ENCODE measurements at places on chromosomes 16 and 17.

GRCh38 chr17:77782201-77782600 is 176.3 kb upstream of the TNRC6C start:
- no peak for DNase-seq

DNA sequence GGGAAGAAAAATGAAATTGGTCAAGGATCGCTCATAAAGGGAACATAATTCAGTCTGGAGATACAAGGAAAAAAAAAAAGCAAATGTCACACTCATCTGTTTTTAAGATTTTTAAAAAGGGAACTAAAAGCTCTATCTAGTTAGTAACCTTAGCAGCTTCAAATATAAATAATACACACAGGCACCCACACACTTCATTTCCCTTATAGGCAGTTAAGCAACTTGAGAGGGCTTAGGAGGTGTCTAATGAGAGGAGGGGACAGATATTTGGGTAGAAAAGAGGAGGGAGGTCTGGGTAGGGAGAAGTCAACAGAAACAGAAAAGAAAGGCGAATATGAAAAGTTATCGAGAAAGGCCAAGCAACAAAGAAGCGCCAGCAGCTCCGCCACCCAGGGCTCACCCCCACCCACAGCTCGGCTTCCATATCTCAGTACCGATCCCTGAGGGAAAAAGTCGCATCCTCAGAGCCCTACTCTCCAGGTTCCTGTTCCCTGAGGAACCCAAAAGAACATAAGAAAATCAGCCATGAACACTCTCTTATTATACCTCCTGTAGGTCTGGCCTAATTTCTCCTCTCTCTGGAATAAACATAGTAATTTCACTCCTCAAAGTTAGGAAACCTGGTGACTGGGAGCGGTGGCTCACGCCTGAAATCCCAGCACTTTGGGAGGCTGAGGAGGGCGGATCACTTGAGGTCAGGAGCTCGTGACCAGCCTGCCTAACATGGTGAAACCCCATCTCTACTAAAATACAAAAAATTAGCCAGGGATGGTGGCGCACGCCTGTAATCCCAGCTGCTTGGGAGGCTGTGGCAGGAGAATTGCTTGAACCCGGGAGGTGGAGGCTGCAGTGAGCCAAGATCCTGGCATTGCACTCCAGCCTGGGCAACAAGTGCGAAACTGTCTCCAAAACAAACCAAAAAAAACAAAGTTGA is 69.6 kb upstream of the RCVRN start:
- no peak for DNase-seq

DNA sequence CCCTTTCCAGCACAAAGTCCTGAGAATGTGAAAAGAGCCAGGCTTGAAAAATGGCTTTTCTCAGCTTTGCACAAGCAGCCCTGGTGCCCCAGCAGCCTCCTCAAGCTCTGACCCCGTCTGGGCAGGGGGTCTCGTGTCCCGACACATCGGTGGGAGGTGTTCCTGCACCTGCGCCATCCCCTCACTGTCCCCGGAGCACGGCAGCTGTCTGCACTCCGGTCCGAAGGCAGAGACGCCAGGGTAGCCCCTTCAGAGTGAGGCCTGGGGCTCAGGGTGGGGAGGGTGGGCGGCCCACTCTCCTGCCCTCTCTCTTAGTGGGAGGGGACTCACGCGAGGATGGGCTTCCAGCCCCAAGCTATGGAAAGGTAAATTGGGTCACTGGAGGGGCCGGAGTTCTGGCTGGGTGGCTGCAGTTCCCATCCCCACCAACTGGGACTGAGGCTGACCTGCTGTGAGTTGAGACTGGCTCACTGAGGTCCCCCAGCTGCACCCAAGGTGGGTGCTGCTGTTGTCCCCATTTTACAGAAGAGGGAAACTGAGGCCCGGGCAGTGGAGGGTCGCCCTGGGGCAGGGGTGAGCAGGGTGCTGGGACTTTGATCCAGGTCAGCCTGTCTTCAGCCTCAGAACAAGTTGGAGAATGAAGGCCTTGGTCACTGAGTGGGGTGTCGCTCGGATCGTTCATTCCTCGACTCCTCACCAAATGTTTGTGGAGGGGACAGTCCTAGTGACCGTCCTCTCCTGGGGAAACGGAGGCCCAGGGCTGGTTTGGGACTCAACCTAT is 2.3 kb upstream of the BAIAP3 start:
- no peak for DNase-seq

- DNase-seq, result no peak
Observed at GRCh38 chr17:59342681-59343131, 11.3 kb downstream of the YPEL2 start.

DNA sequence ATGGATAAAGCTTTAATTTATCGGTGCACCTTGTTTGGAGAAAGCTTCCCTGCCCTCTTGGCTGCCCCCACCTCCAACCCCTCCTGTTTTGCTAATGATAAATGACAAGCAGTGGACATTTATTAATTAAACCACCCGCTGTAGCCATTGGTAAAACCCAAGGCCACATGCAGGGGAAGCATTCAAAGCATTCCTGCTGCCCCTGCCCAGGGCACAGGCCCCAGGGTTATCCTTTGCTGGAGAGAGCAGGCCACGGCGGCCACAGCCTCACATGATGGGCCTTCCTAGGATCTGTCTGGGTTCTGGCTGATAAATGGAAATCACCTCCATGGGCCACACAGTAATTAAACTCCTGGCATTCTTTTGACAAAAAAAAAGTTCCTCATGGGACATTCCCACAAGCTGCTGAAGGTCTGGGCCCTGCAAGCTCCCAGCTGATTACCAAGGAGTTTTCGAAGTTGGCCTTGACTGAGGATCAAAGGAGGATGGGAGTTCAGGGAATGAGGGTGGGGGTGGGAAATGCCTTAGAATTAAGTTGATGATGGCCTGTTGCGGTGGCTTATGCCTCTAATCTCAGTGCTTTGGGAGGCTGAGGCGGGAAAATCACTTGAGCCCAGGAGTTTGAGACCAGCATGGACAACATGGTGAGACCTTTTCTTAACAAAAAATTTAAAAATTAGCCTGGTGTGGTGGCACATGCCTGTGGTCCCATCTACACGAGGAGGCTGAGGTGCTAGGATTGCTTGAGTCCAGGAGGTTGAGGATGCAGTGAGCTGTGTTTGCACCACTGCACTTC is 35.5 kb downstream of the SOST start:
- no peak for DNase-seq

DNA sequence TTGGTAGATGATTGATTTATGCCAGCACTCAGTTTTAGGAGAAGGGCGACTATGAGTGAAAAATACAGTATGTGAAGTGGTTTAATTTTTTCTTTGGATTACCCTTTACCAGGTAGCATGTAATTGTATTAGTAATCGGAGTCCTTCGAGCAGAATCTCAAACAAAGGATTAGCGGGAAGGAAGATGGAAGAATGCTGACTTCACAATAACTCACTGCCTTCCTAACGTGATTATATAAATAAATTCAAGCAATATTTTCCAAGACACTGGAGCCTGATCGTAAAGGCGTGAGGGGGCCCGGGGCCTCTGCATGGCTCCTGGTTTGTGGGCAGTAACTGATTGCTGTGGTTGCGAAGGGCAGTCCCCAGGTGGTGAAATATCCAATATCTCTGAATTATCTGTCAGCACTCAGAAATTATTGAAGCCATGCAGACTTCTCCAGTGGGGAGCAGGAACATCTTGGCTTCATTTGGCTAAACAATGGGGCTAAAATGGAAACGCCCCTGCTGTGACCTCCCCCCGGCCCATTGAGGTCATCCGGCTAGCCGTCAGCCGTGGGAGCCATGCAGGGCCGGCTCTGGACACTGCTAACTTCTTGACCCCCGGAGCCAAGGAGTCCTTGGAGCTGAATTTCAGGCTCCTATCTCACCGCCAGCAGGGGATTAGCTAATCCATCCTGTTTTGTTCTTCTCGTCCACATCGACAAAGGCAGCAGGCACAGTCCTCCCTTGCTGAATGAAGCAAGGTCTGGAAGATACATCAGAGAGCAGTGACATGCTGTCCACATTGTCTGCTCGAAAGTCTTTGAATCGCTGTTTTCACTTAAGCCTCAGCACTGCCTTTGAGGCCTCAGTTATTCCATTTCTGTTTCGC is 295.9 kb upstream of the N4BP1 start:
- no peak for DNase-seq

- DNase-seq, result no peak
Observed at GRCh38 chr16:617855-618254, 12.9 kb upstream of the WFIKKN1 start.

- DNase-seq, result peak; percentile 53
Observed at GRCh38 chr16:20884240-20884556, 16.0 kb downstream of the DCUN1D3 start.

- DNase-seq, result peak; percentile 47
Observed at GRCh38 chr17:42163113-42163512, 8.3 kb upstream of the RAB5C start.

- DNase-seq, result no peak
Observed at GRCh38 chr16:47722046-47722445, 260.9 kb downstream of the PHKB start.

DNA sequence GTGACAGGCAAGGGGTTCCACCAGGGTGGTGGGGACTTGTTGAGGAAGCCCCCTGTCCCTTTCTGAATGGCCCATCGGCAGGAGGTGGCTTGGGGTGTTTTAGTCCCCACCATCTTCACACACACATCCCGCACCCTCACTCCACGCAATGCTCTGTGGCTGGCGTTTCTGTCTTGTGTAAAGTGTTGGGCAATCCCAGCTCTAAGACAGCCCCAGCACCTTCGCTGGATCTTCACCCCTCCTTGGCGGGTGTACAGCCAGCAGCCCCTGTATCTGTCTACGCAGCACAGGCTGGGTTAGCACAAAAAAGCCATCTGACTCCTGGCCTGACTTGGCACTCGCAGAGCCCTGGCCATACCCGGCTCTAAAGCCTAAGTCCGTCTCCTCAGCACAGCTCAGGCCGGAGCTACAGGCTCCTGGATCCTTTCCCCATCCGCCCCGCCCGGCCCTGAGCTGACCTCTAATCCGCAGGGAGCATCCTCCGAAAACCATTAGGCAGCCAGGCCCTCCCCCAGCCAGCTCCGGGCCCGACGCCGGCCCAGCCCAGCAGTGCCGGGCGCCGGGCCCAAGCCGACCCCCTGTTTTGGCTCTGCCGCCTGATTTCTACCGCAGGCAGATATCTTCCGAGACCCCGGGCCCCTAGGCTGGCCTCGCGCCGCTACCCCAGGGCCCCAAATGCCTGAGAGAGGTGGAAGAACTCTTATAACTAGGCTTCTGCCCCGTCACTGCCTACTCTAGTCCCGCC is 42.4 kb upstream of the TAC4 start:
- DNase-seq, result no peak

DNA sequence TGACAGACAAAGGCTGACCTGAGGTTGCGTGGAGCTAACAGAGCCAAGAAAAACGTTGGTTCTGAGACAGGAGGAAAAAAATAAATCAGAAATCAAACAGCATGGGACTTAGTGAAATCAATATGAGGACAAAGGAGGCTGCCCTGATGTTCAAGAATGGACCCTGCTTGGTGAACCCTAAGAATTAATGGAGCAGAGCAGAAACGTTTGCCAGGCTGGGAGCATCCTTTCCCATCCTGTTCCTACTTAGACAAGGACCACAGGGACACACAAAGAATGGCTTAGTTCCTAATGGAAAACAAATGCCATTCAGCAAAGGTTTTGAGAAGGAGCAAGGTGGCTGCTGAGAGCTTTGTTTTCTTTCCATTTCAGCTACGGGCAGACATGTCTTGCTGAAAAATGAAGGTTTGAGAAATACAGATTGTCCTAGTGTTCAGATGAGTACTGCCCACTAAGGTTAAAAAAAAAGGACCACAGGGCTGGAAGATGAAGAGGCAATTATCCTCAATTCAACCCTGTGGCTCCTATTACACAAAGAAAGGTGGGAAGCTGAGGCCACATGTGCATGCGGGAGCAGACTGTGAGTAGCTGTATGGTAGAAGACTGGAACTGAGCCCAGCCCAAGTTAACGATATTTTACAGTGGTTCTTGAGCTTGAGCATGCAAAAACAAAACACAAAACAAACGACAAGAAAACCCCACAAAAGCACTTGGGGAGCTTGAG is 230.1 kb downstream of the SLC39A11 start:
- DNase-seq, result no peak

DNA sequence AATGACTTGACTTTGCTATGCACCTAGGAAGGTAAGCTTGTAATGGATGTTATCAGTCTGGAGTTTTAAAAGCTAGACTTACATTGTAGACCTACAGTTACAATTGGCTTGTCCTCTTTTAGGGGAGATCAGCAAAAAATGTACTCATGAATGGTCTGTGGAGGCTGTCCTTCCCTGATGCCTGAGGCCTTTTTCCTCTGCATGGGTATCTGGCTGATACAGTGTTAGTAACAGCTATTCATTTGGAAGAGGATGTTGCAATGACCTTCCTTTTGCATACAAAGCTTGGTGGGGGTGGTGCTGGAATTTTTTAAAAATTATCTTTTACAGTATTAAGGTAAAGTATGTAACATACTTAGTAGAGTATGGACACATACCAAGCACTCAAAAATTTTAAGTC is 525.5 kb downstream of the KIF2B start:
- no peak for DNase-seq

DNA sequence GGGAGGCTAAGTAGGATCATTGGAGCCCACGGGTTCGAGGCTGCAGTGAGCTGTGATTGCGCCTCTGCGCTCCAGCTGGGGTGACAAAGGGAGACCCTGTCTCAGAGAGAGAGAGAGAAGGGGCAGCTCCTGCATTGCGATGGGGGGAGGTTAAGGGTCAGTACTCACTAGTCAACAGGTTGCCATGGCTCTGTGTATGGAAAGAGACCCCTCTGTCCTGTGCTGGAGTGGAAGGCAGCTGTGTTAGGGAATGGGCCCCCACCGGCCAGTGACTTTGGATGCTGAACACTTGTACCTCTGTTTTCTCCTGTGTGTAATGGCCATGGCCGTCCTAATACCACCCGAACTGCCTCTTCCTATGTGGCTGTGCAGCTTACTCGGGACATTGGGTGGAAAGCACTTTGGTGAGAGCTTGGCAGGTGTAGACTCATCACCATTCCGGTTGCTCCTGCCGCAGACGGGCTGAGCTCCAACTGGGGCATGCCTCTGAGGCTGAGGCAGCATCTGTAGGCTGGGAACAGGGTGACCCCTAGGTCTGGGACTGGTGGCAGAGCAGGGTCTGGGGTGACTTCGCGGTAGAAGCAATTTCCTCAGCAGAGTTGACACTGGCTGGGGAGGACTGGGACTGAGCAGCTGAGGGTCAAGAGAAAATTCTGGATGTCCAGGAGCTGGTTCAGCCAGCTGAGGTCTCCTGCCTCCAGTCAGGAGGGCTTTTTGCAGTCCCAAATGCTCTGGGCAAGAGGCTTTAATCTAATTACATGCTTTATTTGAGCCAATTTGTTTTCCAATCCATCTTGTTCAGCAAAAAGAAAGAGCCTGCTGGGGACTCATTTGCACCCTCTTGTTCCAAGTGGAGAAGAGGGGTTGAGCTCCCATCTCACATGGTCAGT is 184.5 kb downstream of the NTN1 start:
- no peak for DNase-seq

- DNase-seq, result no peak
Observed at GRCh38 chr17:49602783-49603182, 27.1 kb downstream of the NXPH3 start.

DNA sequence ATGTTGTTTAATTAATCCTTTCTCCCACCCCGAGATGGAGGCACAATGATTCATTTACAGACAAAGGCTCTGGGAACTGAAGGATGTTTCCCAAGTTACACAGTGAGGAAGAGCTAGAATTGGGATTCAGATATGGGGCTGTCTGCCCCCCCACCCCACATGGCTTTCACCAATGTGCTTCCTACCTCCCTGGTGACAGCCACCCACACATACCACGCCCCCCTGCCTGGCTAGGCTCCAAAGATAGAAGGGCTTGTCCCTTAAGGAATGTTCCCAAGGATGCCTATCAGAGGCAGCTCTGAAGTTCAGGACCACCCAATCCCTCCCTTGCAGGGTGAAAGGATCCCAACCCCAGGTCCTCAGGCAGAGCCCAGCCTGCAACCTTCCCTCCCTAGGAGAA is 32.9 kb downstream of the CFAP20 start:
- no peak for DNase-seq

- no peak for DNase-seq
Observed at GRCh38 chr17:48577946-48578615, at the start of gene HOXB4. Gene HOXB4, minus strand, starts transcription at chr17:48578350. Its CDS starts 31 bp downstream, at chr17:48578319.
